ENCODE measurements at places on chromosomes 6 and 20.

- no peak for DNase-seq
Observed at GRCh38 chr20:58224974-58225373, 3.5 kb downstream of the ANKRD60 start.

DNA sequence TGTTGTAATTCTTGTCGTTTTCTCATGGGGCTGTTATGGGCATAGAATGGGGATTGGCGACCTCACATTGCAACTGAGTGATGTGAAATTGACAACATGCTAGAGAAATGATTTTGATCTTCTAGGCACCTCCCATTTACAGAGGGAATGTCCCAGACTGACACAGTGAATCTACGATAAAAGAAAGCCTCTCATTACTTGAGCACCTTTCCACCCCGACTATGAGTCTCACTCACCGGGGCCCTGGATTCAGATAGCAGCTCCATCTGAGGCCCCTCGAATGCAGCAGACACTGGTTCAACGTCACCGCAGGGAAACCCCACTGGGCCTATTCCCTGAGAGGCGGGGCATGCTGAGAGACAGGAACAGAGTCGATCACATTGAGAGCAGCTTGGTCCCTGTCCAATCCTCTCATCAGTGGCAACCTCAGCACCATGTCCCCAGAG is 49.1 kb downstream of the NFATC2 start:
- no peak for DNase-seq

DNA sequence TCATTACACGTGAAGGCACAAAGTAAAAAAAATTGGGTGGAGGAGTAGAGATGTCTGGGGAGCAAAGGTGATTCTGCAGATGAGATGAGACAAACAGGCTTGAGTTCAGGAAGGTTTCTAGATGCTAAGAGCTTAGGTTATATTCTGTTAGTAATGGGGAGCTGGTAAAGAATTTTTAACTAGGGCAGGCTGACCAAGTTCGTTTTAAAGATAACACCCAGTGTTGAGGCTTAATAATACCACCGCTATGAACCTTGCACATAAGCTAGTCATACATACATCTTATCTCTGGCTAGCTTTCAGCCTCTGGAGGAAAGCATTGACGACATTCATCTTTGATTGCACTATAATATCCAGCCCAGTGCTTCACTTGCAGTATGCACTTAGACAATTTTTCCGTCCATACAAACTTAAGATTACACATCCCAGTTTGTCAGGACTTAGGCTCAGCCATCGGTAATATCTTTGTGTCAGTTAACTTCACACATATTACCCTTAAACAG is 12.1 kb downstream of the NHSL1 start:
- no peak for DNase-seq

DNA sequence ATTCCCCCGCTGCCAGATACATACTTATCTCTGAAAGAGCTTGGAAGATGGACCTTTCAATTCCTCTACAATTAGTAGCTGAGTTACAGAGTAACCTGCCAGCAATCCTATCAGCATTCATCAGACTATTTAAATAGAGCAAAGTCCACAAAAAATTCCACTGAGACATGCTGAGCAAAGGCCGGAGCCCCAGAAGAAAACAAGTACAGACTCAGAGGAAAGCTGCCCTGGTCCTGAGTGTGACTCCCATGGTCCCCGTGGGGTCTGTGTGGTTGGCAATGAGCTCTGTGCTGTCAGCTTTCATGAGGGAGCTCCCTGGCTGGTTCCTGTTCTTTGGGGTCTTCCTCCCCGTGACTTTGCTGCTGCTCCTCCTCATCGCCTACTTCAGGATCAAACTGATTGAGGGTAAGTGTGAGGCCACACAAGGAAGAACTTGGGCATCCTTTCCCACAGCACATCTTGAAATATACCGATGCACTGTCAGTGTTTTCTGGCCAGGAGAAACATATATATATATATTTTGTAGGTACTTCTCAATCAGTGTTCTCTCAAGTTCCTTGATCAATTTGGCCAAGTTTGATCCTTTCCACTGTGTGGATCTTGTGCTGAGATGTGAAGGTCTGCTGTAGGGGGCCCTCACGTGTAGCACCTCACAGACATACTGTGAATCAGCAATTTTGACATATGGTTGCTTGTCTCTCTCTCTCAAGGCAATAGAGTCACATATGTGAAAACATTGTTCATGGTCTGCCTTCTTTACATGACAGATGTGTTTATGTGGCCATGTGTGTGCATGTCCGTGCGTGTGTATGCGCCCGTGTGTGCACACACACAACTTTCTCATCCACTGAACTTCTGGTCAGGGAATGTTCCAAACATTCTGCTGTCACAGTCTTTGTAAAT is at the start of gene SMLR1:
Gene SMLR1 (plus strand): TSS at position 160 of the 903 bp plus-strand sequence. CDS start 8 bp downstream, at position 168.
- DNase-seq, result no peak

- DNase-seq, result no peak
Observed at GRCh38 chr6:155782320-155782731, 326.7 kb upstream of the NOX3 start.

DNA sequence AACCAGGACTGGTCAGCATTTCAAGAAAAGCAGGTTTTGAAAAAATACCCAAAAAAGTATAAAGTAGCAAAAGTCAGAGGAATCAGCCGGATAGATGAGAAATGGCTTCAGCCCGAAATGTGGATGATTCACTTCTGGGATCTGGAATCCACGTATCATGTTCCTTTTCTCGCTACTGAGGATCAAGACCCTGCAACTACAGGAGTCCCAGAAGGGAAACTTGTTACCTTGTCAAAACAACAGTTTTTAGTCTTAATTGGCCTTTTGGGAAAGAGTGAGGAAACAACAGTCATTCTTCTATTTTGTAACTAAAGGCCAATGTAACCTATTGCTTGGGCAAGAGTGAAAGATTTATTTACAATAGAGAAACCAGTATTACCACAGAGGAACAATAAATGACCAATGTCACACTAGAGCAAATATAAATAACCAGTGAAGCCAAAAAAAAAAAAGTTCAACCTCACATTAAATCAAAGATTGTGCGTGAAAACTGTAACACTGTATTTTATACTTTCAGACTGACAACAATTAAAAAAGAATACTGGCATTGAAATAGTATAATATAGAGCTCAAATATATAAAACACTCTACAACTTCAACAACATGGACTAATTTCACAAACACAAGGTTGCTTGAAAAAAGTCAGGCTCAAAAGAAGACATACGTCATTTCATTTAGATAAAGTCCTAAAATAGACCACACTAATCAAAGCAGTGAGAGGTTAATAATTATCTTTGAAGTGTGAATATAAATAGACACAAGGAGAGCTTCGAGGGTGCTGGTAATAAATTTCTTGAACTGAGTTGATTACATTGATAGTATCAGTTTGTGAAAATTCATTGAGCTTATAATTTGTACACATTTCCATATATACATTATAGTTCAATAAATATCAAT is 116.2 kb downstream of the GFRAL start:
- no peak for DNase-seq

GRCh38 chr20:33897313-33897912 is 86.3 kb downstream of the CHMP4B start:
- DNase-seq, result no peak

DNA sequence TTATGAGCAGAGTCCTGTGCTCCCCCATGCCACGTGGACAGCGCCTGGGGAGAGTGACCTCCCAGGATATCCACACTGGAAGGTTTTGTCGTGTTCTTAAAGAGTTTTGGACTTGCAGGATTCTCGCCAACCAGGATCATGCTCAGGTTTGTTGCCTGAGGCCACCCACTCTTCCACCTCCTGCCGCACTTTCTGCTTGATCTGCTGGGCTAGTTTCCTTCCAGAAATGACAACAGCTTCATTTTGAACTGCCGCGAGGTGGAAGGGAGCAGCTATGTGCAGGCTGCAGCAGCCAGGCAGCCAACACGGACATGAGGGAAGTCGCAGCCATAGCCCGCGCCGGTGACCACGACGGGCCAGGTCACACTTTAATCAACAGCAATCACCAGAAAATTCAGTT is 27.7 kb upstream of the SEC63 start:
- no peak for DNase-seq

- no peak for DNase-seq
Observed at GRCh38 chr6:134543128-134543527, 225.2 kb upstream of the SGK1 start.

DNA sequence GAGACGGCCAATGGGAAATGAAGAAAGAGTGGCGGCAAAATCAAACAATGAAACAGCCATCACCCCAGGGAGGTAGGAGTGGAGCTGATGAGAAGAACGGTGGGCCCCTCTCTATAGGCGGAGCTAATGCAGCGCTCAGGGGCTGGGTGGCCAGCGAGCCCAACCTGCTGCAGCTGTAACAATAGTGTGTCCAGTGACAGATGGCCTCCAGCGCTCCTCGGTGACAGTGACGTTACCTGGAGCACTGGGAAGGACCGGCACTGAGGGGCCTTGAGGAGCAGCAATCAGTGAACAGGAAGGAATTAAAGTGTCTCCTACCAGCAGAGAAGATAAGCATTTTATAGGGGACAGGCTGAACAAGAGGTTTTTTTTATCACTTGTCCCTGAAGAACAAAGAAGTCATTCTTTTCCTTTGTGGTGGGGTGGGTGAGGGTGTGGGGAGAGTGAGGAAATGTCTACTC is 81.6 kb downstream of the FOXA2 start:
- no peak for DNase-seq

DNA sequence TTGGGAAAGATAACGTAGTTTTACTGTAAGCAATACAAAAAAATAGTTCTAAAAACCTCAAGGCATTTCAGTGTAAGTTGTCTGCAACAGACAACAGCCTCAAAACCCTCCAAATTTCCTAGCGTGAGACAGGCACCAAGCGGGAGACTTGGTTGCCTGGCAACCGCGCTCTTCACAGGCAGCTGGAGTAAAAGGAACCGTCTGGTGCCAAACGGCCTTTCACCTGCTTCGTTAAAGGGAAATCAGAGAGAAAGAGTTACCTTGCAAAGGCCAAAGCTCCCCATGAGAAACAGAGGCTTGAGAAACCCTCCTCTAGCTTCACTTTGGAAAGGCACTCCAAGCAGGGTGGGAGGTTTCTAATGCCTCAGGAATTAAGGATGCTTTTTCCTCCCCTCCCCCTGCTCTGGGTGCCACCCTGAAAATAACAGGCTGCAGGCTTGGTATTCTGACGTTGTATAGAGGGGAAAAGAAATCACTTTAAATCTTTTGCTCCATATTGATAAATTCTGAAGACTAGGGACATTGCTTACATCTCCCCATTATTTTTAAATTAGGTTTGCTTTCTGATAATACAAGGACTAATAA is 129.7 kb upstream of the UFL1 start:
- DNase-seq, result no peak

DNA sequence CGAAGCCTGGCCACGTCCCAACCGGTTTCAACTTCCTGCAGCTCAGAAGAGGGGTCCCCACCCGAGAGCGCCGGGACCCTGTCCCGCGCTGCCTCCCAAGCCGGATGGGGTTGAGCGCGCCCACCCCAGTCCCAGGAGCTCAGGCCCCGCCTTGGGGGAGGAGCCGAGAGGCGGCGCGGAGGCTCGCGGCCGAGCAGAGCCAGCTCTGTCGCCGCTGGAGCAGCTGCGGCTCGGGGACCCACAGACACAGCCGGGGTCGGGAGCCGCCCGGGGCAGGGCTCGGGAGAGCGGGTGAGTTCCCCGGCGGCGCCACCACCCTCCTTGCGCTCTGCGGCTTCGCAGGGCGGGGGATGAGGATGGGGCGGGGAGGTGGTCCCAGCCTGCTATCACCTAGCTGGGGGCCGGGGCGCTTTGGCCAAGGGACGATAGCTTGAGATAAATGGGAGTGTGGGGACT is at the start of gene PPP1R16B:
Gene PPP1R16B (plus strand): TSS at position 196 of the 456 bp plus-strand sequence. CDS start 30,229 bp downstream, outside the sequence.
- peak; percentile 88 for DNase-seq

DNA sequence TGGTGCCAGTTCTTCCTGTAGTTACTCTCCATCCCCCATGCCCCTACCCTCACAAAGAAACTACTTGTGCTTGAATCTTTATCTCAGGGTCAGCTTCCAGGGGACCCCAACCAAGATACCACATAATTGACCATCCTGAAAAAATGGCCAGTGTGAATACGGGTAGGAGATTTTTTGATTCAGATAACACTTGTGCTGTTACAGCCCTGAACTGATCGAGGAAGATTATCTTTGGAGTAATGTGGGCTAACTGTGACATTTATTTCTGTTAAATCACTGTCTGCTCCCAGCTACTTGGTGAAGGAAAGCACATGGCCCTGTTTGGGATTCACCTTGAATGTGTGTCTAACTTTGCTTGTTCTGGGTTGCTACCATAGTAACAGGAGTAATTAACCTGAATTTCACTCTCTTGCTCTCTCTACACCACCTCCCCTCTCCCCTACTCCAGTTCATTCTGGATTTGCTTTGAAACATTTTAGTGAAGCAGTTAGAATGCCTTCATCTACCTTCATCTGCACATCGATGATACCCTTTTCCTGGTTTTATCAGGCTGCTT is 219.6 kb upstream of the CHD6 start:
- no peak for DNase-seq

DNA sequence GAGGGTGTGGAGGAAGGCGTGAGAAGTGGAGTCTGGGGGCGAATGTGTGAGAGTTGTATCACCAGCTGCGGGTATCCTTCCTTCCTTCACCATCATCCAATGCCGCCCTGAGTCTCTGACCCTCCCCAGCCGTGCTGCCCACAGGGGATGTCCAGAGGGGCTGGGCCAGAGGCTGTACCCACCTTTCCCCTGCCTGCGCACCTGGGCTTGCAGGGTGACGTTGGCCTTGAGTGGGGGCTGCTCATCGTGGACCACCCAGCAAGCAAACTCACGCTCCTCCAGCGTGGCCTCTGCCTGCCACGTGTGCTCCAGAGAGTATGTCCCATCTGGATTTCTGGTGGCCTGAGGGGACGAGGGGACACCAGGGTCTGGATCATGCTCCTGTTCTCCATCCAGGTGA is 116.9 kb upstream of the SIRPA start:
- DNase-seq, result no peak

GRCh38 chr20:59002874-59003399 is 4.1 kb downstream of the CTSZ start:
- no peak for DNase-seq

DNA sequence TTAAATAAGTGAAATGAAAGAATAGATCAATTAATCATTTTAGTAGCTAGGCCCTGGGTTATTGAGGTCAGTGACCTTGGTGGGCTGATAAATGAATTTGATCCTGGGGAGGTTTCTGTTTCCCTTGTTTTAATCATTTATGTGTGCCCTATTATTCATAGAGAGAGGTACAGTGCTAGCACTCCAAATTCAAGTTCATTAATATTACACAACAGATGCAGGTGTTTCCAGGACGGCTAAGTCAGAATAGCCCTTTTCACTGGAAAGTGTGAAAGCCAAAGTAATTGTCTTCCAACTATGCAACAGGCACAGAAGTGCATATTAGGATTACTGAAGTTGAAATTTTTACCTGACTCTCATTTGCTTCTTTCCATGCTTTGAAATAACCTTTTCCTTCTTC is 61.7 kb upstream of the SGK1 start:
- DNase-seq, result no peak
